H1 (cell line): ENCODE measurements at places on chromosomes 12 and 14.

GRCh38 chr12:108338915-108339657 lies at the start of gene CMKLR1:
Gene CMKLR1 (minus strand): TSS chr12:108339311. CDS start chr12:108293591, 45,720 bp downstream.
- peak; percentile 58 for DNase-seq

GRCh38 chr12:28191051-28192048 lies 1.1 kb downstream of the CCDC91 start:
- no peak for DNase-seq

GRCh38 chr12:20040831-20041230 lies 327.5 kb upstream of the PDE3A start:
- DNase-seq, result no peak

DNA sequence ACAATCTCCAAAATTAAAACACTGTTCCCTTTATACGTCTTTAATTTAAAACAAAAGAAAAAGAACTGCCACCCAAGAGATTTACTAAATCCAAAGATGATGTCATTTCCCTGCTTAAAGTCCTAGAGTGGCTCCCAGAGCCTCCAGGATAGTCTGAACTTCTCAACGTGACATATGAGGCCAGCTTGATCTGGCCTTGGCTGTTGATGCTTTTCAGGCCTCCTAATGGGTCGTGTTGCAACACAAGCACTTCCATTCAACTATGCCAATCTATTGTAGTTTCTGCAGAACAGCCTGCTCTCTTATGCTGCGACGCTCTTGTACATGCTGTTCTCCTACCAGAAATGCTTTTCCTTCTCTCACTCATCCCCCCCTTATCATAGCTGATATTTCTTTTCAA lies 35.7 kb downstream of the LGR5 start:
- no peak for DNase-seq

DNA sequence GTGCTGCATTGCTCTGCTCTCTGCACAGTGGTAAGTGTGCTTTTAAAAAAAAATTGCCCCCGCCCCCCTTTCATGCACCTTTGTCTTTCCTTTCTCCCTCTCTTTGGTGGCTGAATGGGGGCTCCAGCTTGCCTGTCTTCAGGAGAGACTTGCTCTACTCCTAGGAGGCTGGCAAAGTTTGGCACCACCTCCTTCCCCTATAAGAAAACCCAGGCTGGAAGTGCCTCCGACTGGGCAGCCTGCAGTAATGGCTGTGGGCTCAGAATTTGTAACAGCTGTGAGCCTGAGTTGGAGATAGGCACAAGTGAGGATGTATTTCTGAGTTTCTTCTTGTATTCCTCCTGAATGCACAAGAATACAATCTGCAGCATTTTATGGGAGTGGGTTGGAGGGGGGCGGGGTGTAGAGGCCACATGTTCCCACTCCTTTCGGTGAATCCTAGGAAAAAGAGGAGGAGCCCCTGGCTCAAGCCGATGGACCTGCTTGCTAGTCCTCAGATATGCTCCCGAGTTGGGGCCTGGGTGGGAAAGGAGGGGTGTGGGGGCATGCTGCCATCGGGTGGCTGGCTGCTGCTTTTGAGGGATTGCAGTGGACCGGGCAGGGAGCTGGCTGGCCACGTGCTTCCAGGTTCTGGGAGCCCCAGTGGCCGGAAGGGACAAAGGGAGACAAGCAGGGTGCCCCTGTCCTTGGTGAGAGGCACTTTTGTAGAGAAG lies 124.3 kb downstream of the TSPAN9 start:
- DNase-seq, result no peak

- DNase-seq, result no peak
Measured at GRCh38 chr14:81991998-81992397, 458.3 kb upstream of the SEL1L start.

- DNase-seq, result no peak
Measured at GRCh38 chr14:75661499-75661814, 411 bp downstream of the TTLL5 start.

DNA sequence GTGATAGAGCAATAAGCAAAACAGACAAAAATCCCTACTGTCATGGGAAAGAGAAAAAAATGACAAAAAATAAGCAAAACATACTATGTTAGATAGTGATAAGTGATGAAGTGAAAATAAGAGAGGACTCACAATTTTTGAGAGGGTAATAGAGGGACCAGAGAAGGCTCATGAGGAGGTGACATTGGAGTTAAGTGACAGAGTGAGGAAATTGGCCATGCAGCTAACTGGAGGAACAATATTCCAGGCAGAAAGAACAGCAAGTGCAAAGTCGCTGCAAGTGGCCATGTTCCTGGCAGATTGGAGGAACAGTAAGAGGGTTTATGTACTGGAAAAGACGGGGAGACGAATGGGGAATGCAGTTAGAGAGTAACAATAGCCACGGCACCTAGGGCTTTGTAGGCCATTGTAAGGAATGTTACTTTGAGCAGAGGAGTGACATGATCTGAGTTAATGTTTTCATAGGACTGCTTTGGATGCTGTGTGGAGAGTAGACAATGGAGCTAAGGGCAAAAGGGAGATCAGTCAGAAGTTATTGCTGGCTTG lies 1.4 kb upstream of the SAV1 start:
- no peak for DNase-seq

- DNase-seq, result no peak
Measured at GRCh38 chr12:96233939-96234461, 39.8 kb downstream of the ELK3 start.

- no peak for DNase-seq
Measured at GRCh38 chr12:17028348-17028747, 422.4 kb upstream of the LMO3 start.

DNA sequence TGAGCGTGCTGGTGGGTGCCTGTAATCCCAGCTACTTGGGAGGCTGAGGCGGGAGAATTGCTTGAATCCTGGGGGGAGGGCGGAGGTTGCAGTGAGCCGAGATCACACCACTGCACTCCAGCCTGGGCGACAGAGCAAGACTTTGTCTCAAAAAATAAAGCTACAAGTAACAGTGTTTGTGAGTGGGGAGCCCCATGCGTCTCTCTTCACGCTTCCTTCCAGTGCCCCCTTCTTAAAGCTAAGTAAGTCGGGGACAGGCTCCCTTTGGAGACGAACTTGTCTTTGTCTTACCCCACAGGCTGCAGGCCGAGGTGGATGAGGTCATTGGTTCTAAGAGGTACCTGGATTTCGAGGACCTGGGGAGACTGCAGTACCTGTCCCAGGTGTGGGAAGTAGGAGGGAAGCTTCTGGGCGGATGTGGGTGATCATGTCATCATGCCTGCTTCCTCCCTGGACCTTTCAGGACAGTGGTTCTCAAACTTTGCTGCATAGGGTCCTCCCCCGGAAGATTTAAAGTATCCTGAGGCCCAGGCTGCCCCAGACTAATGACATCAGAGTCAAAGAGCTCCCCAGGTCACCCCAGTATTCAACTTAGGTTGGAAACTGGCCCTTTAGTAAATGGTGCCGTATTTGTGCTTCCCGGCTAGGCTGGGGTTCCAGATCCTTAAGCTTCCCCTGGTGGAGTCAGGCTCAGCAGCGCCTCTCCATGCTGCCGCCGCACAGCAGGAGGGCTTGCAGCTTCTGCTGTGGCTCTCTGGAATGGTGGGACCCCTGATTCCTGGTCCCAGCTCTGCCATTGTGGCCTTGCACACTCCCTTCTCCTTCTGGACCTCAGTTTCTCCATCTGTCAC lies 37.1 kb downstream of the CYP46A1 start:
- peak; percentile 44 for DNase-seq

- DNase-seq, result peak; percentile 3
Measured at GRCh38 chr12:50614167-50614759, 109.5 kb downstream of the DIP2B start.

GRCh38 chr14:42192738-42193653 lies 586.3 kb downstream of the LRFN5 start:
- DNase-seq, result no peak

- DNase-seq, result peak; percentile 16
Measured at GRCh38 chr12:106281804-106282203, 20.7 kb upstream of the TCP11L2 start.

DNA sequence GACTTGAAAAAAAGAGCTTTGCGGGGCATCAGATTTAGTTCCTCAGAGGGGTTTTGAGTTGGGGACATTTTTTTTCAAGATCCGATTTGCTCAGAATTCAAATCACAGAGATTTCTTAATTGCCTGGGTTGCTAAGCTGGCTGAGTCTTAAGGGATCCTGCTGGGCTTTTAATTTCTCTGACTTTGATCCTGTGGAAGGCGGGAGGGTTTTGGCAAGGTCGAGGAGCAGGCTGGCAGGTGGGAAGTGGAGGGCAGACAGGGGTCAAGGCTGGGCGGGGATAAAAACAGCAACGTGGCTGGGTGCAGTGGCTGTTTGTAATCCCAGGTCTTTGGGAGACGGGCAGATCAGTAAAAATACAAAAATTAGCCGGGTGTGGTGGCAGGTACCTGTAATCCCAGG lies 33.5 kb upstream of the CCDC63 start:
- DNase-seq, result no peak

DNA sequence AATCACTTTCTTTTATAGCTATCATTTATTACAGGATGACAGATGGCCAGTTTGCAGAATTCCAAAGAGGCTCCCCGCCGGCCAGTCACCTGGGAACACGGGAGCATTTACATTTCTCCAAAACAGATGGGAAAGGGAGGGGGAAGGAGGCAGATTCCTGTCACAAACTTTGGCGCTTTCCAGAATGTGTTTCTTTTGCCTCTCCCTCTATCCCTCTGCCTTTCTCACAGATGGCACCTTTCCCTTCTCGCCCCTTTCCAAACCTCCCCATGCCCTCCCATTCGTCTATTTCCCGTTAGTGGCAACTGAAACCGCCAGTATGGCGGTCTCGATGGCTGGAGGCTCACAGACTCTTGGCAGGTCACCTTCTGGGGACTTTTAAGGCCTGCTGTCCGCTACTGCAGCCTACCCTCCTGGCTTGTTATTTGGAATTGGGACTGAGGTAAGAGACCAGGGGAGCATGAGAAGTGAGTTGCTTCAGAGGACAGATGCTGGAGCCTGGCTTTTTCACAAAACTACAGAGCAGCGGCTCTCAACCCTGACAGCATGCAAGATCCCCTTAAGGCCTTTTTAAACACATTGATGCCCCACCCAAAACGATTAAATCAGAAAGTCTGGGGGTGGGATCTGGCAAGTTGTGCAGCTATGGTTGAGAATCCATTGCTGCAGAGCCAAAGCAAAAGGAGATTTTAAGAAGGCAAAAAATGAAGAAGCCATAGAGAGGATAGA lies 161.5 kb upstream of the VASH1 start:
- DNase-seq, result no peak

DNA sequence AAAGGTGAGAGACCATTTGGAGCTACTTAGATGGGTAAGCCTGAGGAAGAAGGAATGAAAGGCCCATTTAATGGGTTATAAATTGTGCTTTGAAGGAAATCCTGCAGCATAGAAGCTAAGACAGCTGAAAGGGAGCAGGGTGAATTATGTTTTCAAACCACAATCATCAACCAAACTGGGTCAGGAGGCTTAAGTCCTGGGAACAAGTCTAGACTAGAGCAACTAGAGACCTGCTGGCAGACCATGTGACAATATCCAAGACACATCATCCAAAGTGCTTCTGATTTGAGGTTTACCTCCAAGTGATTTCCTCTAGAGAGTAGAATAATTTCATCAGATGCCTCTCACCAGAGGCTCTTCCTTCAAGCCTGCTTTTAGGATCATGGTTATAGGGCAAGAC lies 53.7 kb downstream of the MAP3K9 start:
- no peak for DNase-seq

- DNase-seq, result no peak
Measured at GRCh38 chr14:94025720-94026119, 420 bp upstream of the OTUB2 start.

DNA sequence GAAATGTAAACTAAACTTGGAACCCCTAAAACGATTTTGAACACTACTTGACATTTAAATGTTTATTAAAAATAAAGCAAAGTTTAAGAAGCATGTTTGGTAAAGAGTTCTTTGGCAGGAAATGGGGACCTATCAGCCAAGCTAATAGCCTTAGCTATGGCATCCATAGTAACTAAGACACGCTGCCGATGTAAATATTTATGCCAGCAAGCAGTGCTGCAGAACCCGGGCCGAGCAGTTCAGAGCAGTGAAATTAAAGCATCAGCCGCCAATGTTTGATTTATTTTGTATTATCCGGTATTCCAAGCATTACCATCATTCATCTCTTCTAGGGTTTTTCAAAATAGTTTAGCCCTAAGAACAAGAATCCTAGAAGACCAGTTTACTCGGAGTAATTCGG lies 61.6 kb downstream of the PPP2R5C start:
- DNase-seq, result no peak

- DNase-seq, result no peak
Measured at GRCh38 chr14:21268617-21269251, 508 bp downstream of the HNRNPC start.

GRCh38 chr12:56581418-56582145 lies 48.5 kb downstream of the BAZ2A start:
- no peak for DNase-seq

DNA sequence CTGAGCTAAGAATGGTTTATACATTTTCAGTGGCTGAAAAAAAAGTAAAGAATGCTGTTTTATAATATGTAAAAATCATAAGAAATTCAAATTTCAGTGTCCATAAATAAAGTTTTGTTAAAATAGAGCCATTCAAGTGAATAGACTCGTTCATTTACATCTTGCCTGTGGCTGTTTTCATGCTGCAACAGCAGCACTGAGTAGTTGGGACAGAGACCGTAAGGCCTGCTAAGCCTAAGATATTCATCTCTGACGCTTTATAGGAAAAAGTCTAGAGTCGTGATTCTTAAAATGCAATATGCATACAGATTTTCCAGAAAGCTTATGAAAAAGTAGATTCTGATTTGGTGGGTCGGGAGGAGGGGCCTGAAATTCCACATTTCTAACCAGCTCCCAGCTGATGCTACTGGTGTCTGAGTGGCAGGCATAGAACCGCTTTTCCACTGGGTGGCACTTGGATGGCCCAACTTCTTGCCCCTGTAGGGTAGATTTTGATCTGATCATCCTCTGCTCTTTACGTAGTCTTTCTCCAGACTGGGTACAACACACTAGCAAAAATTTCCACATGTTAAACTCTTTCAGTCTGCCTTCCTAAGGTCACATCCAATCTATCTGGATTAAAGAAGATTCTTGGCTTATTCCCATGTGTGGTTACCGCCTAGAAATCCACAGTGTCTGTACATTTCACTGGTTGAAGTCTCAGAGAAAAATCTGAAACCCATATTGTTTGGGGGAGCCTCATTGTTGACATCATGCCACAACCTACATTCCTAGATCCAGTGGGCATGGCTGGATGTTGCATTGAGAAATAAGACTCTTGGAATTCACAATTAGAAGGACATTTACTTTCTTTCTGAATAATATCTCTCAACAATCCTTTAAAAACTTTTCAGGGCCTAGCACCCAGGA lies 151.2 kb downstream of the C12orf75 start:
- no peak for DNase-seq

DNA sequence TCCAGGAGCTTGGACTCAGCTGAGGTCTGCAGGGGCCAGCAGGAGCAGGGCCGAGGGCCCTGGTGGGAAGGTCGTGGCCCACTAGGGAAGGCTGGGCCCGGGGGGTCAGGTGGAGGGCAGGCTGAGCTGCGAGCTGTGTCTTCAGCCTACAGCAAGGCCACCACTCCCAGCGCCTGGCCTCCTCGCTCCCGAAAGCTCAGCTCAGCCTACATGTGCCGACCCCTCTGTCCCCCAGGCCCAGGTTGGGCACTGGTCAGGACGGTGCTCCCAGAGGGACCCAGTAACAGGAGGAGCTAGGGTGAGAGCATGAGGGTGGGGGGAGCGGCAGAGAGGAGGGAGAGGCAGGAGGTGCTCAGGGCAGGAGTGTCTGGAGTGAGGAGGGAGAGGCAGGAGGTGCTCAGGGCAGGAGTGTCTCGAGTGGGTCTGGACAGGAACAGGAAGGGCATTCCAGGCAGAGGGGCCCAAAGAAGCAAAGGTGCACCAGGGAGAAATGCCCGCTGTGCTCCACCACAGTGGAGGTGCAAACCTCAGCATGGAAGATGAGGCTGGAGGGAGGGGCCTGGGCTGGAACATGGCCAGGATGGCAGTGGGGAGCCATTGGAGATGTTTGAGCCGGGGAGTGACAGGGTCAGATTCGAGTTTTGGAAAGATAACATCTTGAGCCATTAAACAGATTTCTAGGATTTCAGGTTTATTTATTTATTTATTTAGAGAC lies 29.1 kb upstream of the GPR132 start:
- no peak for DNase-seq
